ENCODE measurements at places on chromosomes 6 and 20.

DNA sequence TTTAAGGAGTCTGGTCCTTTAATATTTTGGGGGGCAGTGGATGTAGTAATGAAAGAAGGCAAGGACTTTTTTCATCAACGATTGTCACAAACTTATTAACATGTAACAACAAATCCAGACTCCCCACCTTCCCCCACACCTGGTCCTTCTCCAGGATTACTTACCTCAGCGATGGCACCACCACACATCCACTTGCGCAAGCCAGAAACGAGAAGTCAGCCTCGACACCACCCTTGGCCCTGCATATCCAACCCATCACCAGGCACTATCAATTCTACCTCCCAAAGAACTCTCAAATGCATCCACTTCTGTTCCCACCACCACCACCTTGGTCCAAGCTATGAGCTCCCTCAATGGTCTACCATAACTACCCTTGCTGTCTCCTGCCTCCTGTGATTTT is 6.6 kb downstream of the EZR start:
- no peak for DNase-seq

GRCh38 chr6:133436652-133437051 is 195.5 kb downstream of the EYA4 start:
- DNase-seq: peak; percentile 2

- no peak for DNase-seq
Measured at GRCh38 chr6:423055-423798, 31.7 kb downstream of the IRF4 start.

DNA sequence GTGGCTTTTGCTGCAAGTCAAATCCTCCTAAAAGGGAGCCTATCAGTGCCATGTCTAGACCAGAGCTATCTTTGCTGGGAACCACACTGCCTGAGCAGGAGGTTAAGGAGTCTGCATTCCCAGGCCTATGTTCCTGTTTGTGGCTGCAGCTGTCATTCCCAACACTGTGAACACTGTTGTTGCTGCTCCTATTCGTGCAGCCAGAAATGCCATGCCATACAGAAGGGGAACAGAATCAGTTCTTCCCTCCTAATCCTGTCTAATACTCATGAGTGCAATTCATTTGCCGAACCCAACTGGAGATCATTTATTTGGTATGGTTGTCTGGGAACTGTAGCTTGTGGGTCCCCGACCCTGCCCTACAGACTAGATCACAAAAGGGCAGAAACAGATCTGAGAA is 406.5 kb upstream of the GJE1 start:
- no peak for DNase-seq

DNA sequence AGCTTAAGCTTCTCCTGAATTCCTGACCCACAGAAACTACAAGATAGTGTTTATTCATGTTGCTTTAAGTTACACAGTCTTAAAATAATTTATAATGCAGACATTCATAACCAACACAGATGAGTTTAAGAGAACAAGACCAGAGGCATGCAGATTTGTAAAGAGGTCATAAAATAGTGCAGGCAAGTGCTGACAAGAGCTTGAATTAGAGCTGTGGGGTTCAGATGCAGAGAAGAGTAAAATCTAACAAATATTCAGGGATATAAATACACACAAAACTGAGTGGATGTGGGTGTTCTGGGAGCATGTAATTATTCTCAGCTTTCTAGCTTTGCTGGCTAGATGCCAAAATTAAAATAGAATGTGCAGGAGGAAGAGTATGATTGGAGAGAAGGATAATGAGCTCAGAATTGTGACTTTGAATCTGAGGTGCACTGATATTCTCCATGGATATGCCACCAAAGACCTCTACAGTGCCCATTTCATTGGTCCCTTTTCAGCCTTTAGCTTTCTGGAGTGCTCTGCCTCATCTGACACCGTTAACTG is 291.9 kb upstream of the SGK1 start:
- no peak for DNase-seq

GRCh38 chr6:2028457-2029038 is 216.9 kb downstream of the GMDS start:
- DNase-seq: no peak

GRCh38 chr6:32851025-32851424 is 2.5 kb downstream of the TAP1 start:
- DNase-seq: no peak

DNA sequence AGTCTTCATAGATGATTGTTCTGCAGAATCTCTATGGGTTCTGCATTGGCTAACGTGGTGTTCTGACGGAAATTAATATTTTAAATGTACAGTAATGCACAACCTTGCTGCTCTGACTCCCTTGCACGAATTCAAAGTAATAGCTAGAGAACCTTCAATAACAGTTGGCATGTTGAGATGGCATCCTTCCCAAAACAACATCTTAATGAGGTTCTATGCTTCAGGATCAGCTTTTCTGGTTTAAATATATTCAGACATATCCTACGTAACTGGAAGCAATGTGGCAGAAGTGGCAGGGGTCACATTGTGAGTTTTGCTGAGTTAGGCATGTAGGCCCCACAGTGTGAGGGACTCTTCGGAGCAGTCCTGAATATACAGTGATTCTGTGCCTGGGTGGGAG is 25.7 kb downstream of the DSE start:
- DNase-seq: peak; percentile 16

DNA sequence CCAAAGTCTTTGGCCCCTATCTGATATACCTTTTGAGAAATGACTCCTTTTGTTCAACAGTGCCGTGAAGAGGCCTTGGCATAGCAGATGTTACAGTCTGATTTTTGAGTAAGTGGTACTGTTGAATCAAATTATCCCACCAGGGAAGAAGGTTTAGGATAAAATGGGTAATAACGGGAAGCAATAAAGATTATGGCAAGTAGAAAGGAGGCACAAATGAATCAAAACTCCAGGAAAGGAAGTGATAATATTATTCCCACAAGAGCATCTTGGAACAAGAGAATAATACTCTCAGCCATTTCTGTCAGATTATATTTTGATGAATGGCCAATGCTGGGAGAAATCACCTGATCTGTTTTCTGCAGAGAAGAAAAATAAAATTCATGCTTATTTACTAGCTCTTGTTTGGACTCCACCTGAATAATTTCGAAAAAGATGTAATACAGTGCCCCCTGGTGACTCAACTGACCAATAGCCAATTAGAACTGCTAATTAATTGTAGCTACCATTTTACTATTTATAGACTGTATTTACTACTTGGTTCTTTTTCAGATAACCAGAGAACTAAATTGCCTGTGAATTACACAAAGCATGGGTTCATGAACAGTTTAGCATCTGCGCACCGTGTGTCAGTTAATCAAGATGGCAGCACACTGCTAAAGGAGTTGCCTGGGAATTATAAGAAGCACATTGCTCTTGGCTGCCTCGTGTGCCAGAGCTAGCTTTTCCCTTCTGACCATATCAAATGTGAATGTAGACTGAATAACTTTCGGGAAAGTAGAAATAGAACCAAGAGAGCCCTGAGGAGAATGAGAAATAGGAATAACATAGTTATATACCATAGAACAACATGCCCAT is 78.5 kb upstream of the TRDN start:
- peak; percentile 63 for DNase-seq

DNA sequence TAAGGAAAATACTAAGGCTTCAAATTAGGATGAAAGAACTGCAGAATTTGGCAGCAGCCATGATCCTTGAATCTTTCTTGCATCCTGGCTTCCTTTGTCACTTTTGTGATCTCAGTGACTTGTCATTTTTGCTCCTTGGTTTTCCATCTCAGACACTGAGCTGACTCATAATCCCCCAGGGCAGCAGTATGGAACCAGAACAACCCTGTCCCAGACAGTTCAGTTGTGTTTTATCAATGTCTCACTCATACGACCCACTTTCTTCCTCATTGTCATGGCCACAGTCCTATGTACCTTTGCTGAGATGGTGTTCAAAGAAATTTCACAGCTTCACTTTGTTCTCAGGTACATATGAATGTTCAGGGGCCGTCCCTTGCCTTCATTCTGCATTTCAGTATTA is 488.5 kb upstream of the BTBD3 start:
- no peak for DNase-seq

DNA sequence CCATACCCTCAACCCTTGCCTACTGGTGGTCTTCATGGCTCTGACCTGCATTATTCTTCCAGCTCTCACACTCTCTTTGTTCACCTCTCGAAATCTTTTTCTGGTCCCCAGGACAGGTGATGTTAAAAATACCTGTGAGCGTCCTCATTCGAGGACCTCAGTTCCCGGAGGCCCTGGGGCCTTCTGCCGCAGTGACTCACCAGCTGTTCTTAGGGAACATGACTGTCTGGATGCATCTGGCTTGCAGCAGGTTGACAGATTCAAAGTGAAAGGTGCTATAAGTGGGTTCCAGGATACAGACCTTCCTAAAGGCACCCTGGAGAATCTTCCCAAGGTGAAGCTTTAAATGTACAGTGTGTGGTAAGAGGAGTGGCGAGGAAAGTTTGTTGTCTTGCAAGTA is 210.4 kb upstream of the KCNG1 start:
- DNase-seq: no peak

GRCh38 chr20:2698912-2699311 is 6.3 kb downstream of the EBF4 start:
- DNase-seq: no peak

- DNase-seq: no peak
Measured at GRCh38 chr20:34873583-34874093, 982 bp upstream of the GGT7 start.

- DNase-seq: no peak
Measured at GRCh38 chr20:62593616-62594015, 48.7 kb upstream of the SLCO4A1 start.

- peak; percentile 94 for DNase-seq
Measured at GRCh38 chr6:130178692-130179091, 44.1 kb downstream of the SAMD3 start.

DNA sequence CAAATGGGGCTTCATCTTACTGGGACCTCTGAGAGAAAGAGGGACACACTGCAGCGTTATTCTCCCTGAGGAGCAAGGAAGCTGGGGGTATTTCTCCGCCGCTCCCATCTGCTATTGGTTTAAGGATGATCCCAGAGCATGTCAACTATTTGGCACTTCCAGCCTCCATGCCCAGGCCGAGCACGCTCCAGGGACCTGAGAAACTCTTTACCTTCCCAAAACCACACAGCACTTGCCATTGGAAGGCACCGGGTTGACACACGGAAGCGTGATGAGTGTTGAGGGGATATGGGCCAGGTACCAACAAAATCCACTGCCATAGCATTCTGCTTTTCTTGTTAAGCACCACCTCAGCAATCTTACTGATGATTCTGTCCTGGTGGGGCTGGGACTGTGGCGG is 92.4 kb upstream of the SLC24A3 start:
- DNase-seq: no peak

DNA sequence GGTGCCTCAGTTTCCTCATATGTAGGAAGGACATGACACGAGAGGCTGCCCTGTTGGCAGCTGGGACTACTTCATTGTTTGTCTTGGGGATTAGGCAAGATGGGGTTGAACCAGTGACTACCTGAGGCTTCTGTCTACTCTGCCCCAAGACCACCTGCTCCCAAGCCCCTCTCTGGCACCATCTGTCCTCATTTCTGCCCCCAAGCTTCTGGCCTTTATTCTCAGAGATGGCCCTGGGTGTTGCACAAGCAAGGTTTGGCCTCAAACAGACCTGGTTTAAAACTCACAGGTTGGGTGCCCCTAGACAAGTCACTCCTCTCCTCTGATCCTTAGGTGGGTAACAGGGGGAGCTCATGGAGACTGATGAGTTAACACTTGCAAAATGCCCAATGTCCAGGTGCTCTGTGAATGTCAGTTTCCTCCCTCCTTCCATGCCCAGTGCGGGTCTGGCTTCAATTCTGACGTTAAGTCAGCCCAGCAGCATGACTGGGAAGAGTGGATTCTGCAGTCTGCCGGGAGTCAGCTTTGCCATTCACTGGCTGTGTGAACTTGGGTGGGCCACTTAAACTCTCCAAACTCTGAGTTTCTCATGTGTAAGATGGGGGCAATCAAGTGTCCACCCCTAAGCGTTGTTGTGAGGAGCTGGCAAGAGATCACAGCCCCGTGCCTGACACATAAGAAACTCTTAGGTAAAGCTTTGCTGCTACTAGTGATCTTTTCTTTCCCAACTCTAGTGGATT is 84.5 kb upstream of the TOX2 start:
- no peak for DNase-seq

DNA sequence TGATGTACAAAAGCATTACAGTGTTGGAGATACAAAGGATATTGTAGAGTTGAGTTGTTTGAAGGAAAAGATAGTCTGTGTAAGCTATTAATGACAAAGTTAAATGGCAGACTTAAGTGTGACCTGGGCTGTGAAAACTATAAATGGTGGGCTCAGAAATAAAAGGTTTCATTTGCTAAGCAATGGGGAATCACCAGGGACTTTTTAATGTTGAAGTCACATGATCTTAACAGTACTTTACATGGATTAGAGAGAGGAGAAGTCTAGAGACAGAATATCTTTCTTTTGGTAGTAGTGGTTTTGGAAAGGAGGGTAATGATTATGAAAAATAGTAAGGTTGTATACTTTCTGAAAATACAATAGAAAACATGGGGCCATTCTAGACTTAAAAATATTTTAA is 67.1 kb downstream of the SCAF8 start:
- no peak for DNase-seq

- DNase-seq: peak; percentile 62
Measured at GRCh38 chr6:56246881-56247653, at the start of gene COL21A1. Gene COL21A1 (minus strand): TSS chr6:56247580. CDS start chr6:56182618, 64,962 bp downstream.

DNA sequence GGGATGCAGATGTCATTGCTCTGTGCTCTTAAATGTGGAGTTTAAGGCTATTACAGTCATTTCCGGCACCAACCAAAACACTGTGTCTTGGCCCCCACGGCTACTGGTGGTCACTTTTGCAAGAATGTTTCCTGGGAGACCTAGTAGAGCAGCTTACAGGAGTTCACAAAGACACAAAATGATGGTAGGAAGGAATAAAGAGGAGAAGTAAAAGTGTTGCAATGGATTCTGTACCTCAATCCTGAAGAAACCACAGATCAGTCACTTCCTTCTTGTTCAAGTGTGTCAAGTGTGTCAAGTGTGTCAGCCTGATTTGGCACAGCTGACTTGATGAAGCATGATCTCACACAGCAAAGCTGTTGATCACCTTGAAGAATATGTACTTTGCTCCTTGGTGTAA is 344.0 kb downstream of the PLCB1 start:
- no peak for DNase-seq

- no peak for DNase-seq
Measured at GRCh38 chr6:124260337-124260736, 456.7 kb downstream of the NKAIN2 start.

- no peak for DNase-seq
Measured at GRCh38 chr20:48273843-48274242, 488.6 kb upstream of the SULF2 start.

DNA sequence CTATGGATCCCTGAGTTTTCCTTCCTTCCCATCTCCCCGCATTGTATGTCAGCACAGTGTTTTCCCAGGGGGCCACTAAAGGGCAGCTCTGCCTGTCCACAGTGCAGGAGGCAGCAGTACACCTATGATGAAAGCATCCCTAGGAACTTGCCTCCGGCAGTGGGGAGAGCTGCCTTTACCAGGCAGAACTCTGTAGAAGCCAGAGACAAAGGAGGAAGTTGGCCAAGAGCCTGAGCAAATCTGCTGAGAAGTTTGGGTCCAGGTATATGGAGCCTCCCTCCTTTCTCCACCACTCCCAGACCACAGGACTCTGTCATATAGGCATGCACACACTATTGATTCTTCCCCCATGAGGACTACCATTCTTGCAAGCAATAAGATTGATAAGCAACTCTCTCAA is 282.7 kb downstream of the TBC1D7 start:
- DNase-seq: no peak
